ENCODE measurements at places on chromosomes 6 and 20.

DNA sequence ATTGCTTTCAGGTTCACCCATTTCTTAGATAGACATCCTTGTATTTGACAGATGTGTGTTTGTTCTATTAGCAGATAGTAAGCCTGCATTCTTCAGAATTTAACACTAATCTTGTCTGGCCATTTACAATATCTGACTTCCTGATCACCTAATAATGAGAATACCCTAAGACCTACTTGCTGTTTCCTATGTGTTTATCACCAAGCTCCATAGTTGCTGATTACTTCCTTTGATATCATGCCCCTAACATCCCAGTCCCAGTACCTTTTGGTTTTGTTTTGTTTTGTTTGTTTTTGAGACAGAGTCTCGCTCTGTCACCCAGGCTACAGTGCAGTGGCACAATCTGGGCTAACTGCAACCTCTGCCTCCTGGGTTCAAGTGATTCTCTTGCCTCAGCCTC, 143.6 kb upstream of the DST start:
- no peak for DNase-seq

DNA sequence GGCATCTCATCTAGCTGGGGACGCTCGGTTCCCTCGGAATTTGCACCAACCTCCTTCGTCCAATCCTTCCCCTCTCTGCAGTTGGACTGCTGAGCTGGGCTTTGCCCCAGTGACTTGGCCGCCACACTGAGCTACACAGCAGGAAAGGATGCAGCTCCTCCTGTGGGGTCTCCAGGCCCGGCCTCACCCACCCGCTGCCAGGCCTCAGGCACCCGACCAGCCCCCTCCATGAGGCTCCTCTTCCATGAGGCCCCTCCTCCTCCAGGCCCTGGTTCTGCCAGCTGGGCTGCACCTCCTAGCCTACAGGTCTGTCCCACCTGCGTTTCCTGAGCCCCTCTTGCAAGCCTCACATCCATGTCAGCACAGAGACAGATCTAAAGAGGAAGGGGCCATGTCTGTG, 369.9 kb downstream of the TAF4 start:
- DNase-seq: no peak

DNA sequence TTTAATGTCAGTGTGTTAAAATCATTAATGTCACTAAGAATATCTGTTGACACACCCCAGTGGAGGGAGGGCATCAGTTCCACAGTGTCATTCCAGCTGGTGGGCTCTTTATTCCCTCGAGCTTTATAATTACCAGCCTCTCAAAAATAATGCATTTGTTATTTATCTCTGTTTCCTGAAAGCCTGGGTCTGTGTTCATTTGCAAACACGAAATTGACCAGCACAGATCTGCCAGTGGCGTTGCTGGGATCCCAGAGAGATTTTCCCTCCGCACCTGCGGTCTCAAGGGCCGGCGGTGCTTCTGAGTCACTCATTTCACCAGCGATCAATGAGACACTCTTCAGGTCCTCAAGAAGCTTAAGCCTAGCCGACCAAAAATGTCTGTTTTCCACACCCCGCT, 5.7 kb upstream of the PYGB start:
- DNase-seq: no peak

GRCh38 chr6:158439255-158439654, 120.6 kb upstream of the TMEM181 start:
- DNase-seq: no peak

DNA sequence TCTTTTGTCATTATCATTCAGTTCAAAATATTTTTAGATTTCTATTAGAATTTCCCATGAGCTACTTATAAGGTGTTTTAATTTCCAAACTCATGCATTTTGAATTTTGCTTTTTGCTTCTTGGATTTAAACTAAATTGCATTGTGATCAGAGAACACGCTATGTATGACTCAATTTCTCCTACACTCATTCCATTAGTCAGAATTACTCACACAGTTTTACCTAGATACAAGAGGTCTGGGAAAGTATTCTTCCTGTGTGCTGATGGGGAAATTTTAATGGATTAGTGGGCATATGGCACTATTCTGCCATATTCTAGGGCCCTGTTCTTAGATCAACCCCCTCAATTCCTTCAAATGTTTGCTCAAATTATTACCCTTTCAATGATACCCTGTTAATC, 49.9 kb upstream of the BMP5 start:
- no peak for DNase-seq

Measured in urinary bladder (tissue), 4 donors.